Naive thymus-derived CD4-positive, alpha-beta T cell (primary cell): ENCODE measurements at places on chromosomes 5 and 9. TPM values are rescaled to one million over a fixed set of nuclear protein-coding genes. Genes with fewer than 3 reads are reported as not detected.
A peak's percentile ranks its signal among the peaks of the same experiment; 100 is the strongest.

DNA sequence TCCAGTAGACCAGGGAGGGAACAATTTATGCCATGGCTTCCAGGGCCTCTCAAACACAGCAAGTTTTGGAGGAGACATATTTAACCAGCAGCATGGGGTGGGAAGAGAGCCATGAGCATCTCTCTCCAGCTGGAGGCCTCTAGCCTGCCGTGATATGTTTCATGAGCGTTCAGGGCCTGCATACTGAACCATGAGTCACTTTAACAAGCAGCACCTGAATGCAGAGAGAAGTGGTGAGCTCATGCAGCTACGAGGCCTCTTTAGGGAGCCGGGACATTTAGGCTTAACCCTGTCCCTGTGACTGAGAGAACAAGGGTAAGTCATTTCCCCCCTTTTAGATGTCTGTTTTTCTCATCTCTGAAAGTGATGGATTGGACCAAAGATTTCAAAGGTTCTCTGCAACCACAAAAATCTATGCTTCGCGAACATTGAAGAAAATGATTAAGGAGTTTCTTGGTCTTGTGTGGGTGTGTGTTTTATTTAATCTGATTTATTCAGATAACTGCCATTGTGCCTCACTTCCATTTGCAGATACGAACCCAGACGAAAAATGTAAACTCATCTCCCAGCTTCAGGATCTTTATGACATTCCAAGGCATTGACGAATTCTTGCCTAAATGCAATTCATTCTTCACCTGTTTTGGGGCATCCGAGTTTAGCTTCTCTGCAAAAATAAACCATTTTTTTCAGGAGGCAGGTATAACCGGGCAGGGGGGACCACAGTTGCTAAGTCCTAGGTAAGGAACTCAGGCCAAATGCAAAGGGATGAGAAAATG lies 157.0 kb downstream of the GABBR2 start:
- no peak for DNase-seq

AK8 gene
- polyA plus RNA-seq, result not detected

PALM2AKAP2 gene
- not detected for polyA plus RNA-seq

DNA sequence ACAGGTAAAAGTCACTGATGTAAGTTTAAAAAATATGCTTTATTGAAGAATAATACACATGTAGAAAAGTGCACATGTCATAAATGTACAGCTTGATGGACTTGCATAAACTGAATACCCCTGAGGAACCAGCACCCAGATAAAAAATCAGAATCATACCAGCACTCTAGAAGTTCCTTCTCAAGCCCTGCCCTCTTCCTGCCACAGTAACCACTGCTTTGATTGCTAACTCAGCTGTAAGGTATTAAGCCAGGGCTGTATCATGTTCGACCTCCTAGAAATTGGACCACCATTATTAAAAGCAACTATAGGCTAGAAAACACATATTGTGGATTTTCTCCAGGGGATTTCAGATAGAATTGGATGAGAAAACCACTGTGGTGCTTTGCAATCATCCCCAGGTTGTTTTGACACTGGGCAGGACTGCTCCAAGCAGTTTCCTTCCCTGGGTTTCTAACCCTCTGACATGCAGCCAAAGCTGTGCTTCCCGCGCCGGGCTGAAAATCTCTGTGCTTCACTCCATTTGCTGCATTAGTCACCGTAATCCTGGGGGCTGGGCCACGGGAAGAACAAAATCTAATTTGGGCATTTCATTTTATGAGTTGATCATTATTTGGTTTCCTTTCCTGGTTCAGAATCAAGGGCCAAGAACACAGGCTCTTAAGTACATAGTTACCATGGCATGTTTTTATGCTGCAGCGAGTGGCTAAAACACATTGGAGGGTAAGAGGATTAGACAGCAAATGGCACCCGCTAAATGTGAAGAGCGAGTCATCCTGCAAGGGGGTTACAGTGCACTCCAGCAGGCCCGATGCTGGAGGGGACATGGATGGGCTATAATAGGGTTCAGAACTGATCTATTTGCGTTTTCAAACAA lies 139.4 kb upstream of the IL12B start:
- no peak for DNase-seq

- DNase-seq, result no peak
Measured at GRCh38 chr9:2307480-2307879, 292.3 kb downstream of the SMARCA2 start.

TLX3 gene
- not detected for polyA plus RNA-seq

GRCh38 chr9:123640792-123641222 lies 284.8 kb downstream of the CRB2 start:
- DNase-seq, result peak; percentile 28

GRCh38 chr5:110817459-110817858 lies 78.7 kb downstream of the SLC25A46 start:
- no peak for DNase-seq

DNA sequence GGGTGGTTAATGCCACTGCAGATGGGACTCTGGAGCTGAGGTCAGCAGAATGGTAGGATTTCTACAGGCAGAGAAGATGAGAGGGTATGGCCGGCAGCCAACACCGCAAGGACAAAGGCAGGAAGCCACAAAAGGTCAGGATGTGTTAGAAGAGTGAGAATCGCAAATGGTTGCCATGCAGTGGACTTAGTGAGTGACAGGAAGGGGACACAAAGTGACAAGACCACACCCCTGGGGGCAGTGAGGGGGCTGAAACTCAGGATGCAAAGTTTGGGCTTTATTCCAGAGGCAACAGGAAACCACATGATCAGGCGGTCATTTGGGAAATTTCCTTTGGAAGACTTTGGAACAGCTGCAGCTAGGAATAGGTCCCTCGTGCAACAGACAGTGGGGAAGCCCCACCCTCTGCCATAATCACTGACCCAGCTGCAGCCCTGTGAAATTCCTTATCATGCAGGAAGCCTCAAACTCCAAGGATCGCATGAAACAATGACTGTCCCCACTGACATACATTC lies 14.2 kb upstream of the CCDC180 start:
- DNase-seq, result no peak

DNA sequence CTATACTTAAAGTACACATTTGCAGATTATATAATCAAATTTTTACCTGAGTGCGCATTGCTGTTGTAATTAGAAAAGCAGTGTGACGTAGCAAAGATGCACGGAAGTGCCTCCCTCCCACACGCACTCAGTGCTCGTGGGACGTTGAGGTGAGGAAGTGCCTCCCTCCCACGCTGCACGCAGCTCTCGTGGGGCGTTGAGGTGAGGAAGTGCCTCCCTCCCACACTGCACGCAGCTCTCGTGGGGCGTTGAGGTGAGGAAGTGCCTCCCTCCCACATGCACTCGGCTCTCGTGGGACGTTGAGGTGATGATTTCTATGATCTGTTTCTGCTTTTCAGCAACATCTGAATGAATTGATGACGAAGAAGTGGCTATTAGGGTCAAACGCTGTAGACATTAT lies 21.0 kb downstream of the EXOC3 start:
- peak; percentile 88 for DNase-seq

DNA sequence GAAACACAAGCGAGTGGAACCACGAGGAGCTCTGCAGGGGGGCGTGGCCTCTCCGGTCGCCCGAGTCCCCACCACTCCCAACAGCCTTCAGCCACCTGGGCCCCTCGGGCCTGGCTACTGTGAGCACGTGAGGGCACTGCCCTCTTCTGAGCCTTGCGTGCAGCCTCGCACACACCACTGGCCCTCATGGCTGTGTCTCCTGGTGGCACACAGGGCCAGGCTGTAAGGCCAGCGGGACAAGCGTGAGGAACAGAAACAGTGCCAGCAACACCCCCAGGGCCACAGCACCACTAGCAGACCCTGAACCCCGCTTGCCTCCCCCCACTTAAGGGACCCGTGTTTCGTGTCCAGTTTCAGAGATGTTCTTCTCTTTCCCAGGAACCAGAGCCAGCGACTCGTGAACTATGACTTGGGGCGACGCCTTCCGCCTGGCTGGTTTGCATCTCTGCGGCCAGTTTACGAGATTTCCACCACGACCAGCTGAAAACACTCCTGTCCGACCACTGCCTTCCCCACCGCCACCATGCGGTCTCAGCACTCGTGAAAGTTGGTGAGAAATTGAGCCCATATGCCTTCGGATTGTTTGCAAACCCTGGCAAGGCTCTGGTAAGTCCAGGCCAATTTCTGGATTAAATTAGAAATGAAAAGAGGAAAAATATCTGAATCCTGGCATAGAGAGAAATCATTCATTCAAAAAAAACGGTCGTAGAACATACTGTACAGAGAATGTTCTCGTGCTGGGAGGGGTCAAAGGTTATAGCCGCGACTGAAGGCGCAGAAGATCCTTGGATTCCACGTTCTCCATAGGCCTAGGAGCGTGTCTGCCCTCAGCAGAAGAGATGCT lies 135.6 kb downstream of the ZNF354C start:
- DNase-seq, result no peak

DNA sequence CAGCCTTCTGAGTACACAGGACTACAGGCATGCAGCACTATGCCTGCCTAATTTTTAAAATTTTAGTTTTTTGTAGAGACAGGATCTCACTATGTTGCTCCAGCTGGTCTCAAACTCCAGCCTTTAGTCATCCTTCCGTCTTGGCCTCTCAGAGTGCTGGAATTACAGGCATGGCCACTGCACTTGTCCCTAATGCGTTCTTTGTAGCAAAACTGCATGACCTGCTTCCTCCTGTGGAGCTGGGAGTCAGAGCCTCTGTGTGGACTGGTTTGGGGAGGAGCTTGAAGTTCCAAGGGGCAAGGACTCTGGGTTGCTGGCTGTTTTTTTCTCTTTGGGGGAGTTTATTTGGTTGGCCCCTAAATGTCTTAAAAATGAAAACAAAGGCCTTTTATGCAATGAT lies 22.7 kb upstream of the ANKRD34B start:
- no peak for DNase-seq

GRCh38 chr9:136862849-136863622 lies 3.1 kb downstream of the EDF1 start:
- no peak for DNase-seq

DNA sequence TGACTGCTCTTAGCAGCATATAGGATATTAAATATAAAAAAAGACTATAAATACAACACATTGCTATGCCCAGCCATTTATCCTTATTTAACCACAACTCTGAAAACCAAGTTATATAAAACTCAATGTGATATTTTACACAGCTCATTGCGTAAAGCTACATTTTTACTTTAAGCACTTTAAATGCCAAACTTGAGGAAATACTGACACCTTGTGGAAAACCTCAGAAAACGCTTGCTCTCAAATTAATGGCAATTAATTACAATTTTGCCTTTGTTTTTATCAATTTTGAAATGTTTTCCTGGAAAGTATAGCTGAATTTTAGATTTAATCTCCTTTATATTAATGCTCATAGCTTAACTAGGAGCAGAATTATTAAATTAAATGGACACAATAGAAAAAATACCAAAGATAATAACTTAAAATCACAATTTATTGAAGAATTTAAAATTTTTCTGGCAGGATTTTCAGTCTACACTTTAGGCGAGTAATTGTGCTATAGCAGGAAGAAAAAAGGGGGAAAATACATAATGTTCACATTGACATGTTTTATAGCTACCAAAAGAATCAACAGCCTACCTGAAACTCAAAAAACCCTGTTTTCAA lies 25.2 kb upstream of the PLAC8L1 start:
- no peak for DNase-seq

- DNase-seq, result no peak
Measured at GRCh38 chr5:152532714-152533113, 127.6 kb upstream of the NMUR2 start.

GRCh38 chr5:62896121-62896893 lies 317.7 kb downstream of the LRRC70 start:
- DNase-seq, result no peak

GRCh38 chr9:4714266-4715016 lies 26.6 kb downstream of the AK3 start:
- no peak for DNase-seq

DNA sequence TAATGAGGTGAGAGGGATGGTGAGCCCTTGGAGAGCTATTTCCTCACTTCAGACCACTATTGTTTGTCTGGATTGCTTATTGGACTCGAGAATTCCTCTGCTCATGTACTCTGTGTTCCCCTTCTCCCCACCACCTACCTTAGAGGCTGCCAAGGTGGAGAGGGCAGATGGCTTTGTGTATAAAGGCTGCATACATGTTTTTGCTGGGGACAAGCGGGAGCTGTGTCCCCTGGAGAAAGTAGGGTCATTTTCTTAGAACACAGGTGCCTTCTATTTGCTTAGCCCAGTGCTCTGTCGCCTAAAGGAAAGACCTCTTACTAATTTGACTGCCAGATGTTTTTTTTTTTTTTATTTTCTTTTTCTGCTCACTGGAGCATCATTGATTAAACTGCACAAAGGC lies 29.7 kb downstream of the RASGRF2 start:
- DNase-seq, result no peak

- no peak for DNase-seq
Measured at GRCh38 chr5:15852949-15853348, 326.6 kb downstream of the MARCHF11 start.

EXOC3 gene
- polyA plus RNA-seq, result 47.5 TPM

GRCh38 chr5:81213070-81213469 lies 20.1 kb upstream of the CKMT2 start:
- DNase-seq, result no peak

GRCh38 chr5:106135473-106135872 lies 1535.3 kb downstream of the EFNA5 start:
- DNase-seq, result no peak

DNA sequence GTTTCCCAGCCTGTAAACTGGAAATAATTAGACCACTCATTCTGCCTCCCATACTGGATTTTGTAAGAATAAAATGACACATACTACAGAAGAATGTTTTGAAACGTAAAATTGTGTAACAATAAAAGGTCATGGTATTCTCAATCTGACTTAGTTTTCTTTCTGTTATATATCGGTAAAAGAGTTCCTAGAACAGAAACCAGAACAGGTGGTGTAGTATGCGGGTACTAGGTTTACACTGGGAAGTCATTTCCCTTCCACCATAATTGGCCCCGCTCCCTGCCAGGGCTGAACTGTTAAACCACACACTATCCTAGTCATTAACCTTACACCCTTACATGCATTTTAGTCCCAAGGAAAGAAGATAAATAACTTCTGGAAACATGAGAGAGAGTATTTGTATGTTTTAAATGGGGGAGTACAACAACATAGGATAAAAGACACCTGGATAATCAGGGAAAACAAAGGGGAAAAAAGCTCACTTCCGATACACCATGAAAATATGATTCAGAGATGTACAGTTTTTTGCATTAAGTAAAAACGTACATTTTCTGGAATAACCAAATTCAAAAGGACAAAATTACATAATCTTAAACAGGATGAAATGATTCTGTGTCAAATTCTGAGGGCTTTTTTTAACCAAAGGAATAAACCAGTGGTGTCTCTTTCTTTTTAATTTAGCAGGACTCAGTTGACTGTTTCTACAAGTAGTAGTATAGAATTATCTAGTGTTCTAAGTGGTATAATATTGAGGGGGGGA lies 199.7 kb downstream of the GLIS3 start:
- DNase-seq, result no peak

SMC5 gene
- 15.6 TPM for polyA plus RNA-seq

DNA sequence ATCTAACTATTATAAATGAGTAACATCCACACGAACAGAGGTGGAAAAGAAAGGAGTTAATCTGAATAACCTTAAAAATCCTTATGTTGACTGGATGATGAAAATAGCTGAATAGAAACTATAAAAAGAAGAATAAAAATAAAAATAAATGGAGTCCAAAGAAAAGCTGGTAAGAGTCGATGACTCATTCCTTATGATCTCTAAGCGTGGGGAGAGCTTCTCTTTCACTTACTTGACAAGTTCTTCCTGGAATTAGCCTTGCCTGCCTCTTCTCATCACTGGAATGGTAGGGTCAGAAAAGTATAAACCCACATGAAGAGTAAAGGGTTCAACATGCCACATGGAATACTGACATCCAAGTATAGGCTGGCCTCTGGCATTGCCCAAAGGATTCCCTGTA lies 477.0 kb upstream of the RGMB start:
- DNase-seq, result no peak

- no peak for DNase-seq
Measured at GRCh38 chr9:121966706-121967105, 126.4 kb downstream of the TTLL11 start.

- DNase-seq, result no peak
Measured at GRCh38 chr9:88628811-88629210, 93.8 kb downstream of the NXNL2 start.

DND1 gene
- polyA plus RNA-seq, result 0.15 TPM
